ENCODE measurements at places on chromosomes 7 and 10.

DNA sequence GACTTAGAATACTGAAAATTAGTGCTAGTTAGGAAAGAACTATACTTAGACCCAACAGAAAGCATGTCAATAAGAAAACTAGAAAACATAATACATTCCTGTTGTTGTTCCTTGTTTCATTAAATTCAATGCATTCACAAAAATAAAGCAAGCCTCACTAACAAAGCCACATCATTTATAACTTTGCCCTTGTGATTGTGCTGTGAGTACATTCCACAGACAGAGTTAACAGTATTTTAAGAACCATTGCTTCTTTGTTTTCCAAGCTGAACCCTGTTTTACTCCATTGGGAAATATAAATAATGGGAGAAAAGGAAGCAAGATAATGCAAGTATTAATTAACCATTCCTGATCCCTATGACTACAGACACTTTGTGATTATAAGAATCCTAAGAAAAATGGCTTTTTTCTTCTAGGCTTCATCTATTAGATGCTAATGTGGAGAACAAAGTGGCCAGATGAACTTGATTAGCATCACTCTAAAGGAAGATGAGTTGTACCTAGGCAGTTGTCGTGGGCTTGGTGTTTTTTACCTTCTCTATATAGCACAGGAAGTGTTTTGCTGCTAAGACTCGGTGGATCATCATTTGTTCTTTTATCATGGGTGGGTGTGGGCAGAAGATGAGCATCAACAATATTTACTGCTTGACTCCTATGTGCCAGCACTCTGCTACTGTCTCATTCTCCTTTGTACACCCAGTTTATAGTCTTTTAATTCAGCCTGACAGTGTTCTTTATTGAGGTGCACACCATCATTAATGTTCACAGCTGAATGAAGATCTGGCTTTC is 34.2 kb upstream of the ZNRF2 start:
- no peak for DNase-seq

- no peak for DNase-seq
Measured at GRCh38 chr7:14389181-14389591, 399.7 kb upstream of the ETV1 start.

DNA sequence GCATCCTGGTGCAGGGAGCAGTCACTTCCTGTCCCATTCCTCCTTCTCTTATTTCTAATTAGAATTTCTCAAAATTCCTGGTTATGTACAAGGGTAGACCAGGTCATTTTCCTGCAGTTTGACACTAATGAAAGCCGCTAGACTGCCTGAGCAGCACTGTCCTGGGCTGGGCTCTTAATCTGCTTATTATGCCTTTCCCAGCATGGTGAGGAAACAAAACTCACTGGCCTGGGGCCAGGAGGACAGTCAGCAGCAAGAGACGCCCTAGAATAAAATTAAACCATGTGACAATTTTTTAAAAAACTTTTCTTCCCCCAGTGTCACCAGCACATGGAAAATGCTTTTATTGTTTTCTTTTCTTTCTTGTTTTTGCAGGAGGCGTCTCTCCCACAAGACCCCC is 647.5 kb downstream of the TYW1 start:
- no peak for DNase-seq

DNA sequence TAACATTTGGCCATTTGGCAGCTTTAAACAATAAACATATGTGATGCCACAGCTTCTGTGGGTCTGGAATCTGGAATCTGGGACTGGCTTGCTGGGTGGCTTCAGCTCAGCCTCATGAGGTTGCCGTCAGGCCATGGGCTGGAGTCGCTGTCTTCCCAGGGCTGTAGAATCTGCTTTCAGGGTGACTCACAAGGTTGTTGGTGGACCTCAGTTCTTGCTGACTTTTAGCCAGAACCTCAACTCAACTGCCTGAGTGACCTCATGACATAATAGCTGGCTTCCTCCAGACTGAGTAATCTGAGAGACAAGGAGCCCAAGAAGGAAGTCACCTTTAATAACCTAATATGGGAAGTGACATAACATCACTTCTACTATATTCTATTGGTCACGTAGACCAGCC is 44.6 kb upstream of the TSPAN13 start:
- no peak for DNase-seq

GRCh38 chr10:28722065-28722803 is 44.9 kb downstream of the BAMBI start:
- peak; percentile 69 for DNase-seq

DNA sequence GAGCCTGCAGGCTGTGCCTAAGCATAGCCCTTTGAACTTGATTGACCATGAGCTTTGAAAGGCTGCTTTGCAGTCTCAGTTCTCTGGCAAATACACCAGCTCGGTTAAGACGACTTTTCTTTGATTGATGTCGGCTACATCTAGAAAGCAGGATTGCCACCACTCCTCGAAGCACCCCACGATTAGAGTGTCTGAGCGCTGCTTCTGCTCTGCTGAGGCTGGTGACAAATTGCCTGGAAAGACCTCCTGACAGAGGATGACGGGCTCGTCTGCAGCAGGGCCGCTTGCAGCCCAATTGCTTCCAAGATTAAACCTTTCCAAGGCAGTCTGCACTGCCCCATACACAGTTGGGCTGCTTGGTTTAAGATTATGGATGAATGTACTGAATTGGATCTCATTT is 182.0 kb downstream of the CUX1 start:
- no peak for DNase-seq

DNA sequence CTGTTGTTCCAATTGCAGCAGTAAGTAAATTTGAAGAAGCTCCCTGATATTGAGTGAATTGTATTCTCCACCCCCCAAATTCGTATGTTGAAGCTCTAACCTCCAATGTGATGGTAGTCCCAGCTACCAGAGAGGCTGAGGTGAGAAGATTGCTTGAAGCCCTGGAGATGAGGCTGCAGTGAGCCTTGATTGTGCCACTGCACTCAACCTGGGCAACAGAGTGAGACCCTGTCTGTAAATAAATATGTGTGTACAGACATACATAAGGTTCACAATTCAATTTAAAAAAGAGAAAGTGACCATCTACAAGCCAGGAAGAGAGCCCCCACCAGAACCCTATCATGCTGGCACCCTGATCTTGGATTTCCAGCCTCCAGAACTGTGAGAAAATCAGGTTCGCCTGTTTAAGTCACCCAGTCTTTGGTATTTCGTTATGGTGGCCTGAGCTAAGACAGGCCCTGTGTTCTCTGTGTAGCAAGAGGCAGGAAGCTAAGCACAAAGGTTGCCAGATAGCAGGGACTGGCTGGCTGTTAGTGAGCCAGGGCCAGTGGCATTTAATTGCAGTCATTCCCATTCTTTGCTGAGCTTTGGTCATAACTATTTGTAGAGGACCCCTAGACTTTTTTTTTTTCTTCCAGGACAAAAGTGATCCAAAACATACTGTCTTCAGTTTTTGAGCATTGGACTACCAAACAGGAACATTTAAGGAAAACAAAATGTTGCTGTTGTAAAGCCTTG is 45.6 kb downstream of the AUTS2 start:
- no peak for DNase-seq

DNA sequence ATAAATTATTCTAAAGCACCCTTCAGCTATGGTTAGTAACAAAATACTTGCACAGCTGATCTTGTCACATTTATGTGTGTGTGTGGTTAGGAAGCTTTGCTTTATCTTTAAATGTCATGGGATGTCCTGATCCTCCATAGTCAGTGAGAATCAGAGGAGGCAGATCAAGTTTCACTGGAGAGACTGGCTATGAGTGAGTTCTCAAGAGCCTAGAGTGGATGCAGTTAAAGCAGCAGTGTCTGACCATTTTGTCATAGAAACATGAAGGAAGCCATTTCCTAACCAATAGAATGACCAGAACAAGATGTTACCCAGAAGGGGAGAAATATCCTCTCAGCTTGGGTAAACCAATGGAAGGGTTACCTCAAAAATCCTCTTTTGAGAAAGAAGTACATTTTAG is 207.2 kb upstream of the DKK1 start:
- DNase-seq: no peak

DNA sequence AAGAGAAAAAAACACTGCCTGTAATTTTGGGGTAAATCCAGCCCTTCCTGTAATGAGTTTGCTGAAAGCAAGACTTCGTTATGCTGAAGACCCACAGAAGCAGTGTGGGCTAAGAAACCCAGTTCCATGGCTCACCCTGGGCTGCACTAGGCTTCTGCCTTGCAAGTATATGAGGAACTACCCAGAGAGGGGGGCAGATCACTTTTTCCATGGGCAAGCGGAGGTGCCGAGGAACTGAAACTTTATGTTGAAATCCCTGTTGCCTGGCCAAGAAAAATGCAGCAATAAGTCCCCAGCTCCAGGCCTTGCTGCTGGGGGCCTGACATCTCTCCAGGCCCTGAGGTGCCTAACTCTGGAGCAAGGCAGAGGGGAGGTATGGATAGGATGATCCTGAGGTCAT is 8.5 kb downstream of the RASSF4 start:
- DNase-seq: peak; percentile 30

DNA sequence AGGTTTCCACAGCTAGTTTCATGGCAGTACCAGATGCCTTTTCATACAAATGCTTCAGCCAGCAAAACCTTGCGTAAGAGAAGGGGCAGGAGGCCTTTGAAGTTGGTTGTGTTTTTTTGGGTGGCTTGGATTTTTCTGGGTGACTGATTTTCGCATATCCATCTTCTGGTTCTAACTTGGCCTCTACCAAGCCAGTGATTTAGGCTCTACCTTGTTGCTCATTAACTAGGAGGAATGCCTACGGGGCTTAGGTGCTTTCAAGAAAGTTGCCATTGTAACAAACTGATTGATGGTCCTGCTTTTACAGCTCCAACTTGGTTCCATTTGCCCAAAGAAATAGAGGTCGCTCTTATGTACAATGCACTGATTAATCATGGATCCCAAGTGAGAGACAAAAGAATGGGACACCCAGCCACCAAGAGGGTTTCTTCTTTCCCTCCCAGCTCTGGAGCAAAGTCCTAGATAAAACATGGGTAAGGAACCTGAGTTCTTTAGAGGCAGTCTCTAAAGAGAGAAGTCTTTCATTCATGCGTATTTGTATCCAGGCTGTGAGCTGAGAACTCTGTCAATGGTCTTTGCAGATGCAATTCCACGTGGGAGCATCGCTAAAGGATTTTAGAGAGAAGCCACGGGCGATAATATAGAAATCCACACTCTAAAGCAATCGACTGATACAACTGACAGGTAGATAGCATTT is 92.1 kb upstream of the FGFR2 start:
- DNase-seq: no peak

DNA sequence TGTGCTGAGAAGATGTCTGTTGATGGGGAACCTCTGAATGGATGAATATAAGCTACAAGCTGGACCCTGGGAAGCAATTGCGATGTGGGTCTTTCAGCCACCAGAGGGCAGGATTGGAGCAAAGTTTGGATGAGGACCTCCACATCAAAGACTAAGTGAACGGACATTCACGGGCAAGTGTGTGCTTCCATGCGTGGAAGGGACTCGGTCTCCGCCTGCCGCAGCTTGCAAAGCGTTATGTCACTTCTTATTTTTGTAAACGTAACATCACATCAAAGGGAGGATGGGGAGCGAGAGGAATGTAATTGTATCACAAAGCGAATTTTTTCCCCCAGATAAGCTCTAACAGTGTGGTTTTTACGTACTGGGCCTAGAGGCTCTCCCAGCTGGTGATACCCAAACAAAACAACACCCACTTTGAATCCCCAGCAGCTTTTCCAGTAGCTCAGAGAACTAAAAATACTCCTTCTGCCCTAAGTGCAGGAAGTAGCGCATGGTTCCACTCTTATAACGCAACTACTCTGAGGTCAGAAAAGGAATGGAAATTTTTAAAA is 65.0 kb downstream of the VWA2 start:
- peak; percentile 89 for DNase-seq
